Smooth muscle cell of trachea (primary cell): ENCODE measurements at places on chromosomes 3 and 15. TPM values are rescaled to one million over a fixed set of nuclear protein-coding genes. Genes with fewer than 3 reads are reported as not detected.

Gene CGNL1
- total RNA-seq = 0.17 and 0.29 TPM in 2 replicates

Gene C3orf49
- total RNA-seq = not detected in 2 replicates

Gene CLDN11
- total RNA-seq = 211 and 779 TPM in 2 replicates

Gene MNS1
- total RNA-seq = 1.2 and 3.9 TPM in 2 replicates

Gene SLC22A13
- total RNA-seq = 0.73 and 1.2 TPM in 2 replicates

Gene DPPA4
- not detected in 2 replicates for total RNA-seq

Gene SLC22A14
- total RNA-seq = 0.15 TPM in 1 of 2 replicates, not detected in the other

Gene CLRN1
- total RNA-seq = not detected in 2 replicates

Gene C3orf22
- total RNA-seq = not detected in 2 replicates

Gene TLE3
- 25.7 and 49.3 TPM in 2 replicates for total RNA-seq

Gene C2CD4A
- not detected in 2 replicates for total RNA-seq

Gene PFN2
- total RNA-seq = 273 and 347 TPM in 2 replicates

Gene SEMA3B
- total RNA-seq = 26.0 and 88.5 TPM in 2 replicates

Gene MEIS2
- total RNA-seq = 51.1 and 60.0 TPM in 2 replicates

Gene BFSP2
- not detected in 2 replicates for total RNA-seq

Gene SELENOT
- total RNA-seq = 104 and 197 TPM in 2 replicates

Gene CHRNA7
- total RNA-seq = under 0.01 TPM in 1 of 2 replicates, not detected in the other

Gene TAGLN3
- total RNA-seq = 0.87 and 0.99 TPM in 2 replicates

Gene SH2D7
- under 0.01 TPM in 1 of 2 replicates, not detected in the other for total RNA-seq

Gene SCN11A
- total RNA-seq = under 0.01 and 0.17 TPM in 2 replicates

Gene CHRFAM7A
- total RNA-seq = under 0.01 and 0.17 TPM in 2 replicates

Gene MYO5C
- under 0.01 and 0.58 TPM in 2 replicates for total RNA-seq

Gene REC114
- not detected in 2 replicates for total RNA-seq

Gene SHC4
- 2.0 and 3.0 TPM in 2 replicates for total RNA-seq

Gene SSR3
- total RNA-seq = 247 and 304 TPM in 2 replicates

Gene CAMK2N2
- not detected in 2 replicates for total RNA-seq

Gene ERC2
- under 0.01 and 0.44 TPM in 2 replicates for total RNA-seq

Gene UNC13C
- not detected in 2 replicates for total RNA-seq

Gene HAPLN3
- 0.87 and 5.3 TPM in 2 replicates for total RNA-seq

Gene ATP13A4
- total RNA-seq = 0.33 and 0.58 TPM in 2 replicates

Gene SMCO1
- total RNA-seq = not detected in 2 replicates

Gene SNTN
- not detected in 2 replicates for total RNA-seq

Gene SLCO2A1
- total RNA-seq = not detected in 2 replicates

Gene ARRDC4
- 9.2 and 16.9 TPM in 2 replicates for total RNA-seq

Gene ZNF80
- not detected in 2 replicates for total RNA-seq

Gene ZNF620
- total RNA-seq = 0.66 and 1.0 TPM in 2 replicates

Gene FILIP1L
- 19.5 and 26.5 TPM in 2 replicates for total RNA-seq

Gene ZPLD1
- not detected in 2 replicates for total RNA-seq

Gene SHISA5
- total RNA-seq = 107 and 177 TPM in 2 replicates

Gene TARS3
- total RNA-seq = 24.3 and 24.6 TPM in 2 replicates

Gene ZDHHC23
- total RNA-seq = 0.66 and 0.73 TPM in 2 replicates

Gene CLDN16
- not detected in 2 replicates for total RNA-seq

Gene GPR15
- total RNA-seq = not detected in 2 replicates

Gene DVL3
- 29.1 and 53.8 TPM in 2 replicates for total RNA-seq

Gene TERC
- 254 and 264 TPM in 2 replicates for total RNA-seq

Gene HIGD2B
- total RNA-seq = 0.15 TPM in 1 of 2 replicates, not detected in the other

Gene EPHA6
- total RNA-seq = not detected in 2 replicates

Gene DNAH12
- total RNA-seq = under 0.01 and 0.17 TPM in 2 replicates
